CD4-positive, alpha-beta T cell treated with Interleukin-12 subunit alpha and Interleukin-12 subunit beta, for 1 hour (primary cell): ENCODE measurements at places on chromosomes 7 and 10.
A peak's percentile ranks its signal among the peaks of the same experiment; 100 is the strongest.

DNA sequence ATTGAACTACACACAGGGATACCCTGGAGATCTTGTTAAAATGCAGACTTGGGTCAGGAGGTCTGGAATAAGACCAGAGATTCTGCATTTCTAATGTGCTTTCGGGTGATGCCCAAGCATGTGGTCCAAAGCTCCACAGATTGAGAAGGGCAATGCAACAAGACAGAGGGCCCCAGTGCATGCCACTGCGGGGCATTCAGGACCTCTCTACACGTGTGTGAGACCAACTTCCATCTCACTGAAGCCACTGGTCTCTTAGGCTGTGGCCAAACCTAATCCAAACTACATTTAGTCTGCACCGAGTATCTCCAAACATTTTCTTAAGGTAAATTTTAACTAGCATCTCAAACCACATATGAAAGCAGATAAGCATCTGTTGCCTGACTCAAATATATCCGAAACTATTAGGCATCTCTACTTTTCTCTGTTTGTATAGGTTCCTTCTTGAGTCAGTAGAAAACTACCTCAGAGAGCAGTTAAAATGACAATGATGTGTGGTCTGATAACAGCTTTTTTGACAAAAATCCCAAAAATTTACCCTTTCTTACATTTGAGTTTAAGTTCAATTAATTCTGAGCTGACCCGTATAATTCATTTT, 107.5 kb downstream of the ELMO1 start:
- peak; percentile 33 for DNase-seq

DNA sequence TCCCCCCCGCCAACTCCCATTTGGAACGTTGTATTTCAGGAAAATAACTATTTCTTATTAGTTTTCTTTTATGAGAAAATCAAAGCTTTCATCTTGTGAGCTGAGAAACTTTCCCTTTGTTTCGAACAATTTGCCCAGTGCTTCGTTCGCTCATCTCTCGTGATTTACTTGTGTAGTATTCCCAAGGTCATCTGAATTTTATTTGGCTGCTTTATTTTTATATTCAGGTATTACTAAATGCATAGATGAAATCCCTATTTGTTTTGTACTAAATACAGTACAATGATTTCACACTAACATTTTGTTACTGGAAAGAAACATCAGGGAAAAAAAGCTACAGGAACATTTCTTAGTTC, 12.0 kb upstream of the EBLN1 start:
- peak; percentile 11 for DNase-seq

GRCh38 chr10:110212119-110213006, 5.0 kb downstream of the MXI1 start:
- peak; percentile 65 for DNase-seq

- DNase-seq, result no peak
These were observed 4.0 kb downstream of the CLRN3 start for GRCh38 chr10:127888521-127889312.

- peak; percentile 56 for DNase-seq
These were observed 9.7 kb downstream of the MDFIC start for GRCh38 chr7:114931656-114932011.

DNA sequence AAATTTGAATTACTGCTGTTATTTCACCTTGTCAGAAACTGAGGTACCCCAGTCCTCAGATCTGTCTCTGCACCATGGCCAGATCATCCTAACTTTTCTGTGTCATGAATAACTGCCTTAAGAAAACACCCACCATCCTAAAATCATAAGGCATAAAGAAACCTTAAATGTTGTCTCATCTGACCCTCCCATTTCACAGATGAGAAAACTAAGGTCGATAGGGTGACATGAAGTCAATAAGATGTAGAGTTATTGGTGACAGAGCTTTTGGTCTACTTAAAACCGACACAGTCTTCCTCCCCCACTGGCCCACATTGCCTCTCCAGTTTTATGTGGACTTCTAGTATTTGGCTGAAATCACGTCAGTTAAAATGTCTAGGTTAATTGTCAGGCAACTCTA, 101.5 kb upstream of the PDCD4 start:
- no peak for DNase-seq

DNA sequence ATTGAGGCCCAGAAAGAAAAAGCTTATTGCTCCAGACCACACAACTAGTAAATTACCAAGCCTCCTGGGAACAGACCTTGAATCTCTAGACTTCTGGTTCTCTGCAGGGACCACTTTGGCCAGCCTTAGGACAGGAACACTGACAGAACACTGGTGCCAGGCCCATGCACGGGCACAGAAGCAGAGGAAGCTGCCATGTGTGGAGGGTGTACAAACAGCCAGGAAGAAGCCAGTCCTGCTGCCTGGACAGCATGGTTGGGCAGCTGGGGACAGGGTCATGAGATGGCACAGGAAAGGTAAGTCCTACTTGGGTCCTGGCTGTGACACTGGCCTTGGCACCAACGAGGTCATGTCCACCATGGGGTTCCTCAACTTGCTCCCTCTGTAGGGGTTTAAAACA, 19.2 kb downstream of the MMRN2 start:
- no peak for DNase-seq

- no peak for DNase-seq
These were observed 60.6 kb upstream of the GAD2 start for GRCh38 chr10:26156019-26156418.

GRCh38 chr7:7944619-7945282, 23.8 kb upstream of the GLCCI1 start:
- peak; percentile 71 for DNase-seq

- DNase-seq, result no peak
These were observed 44.3 kb downstream of the POLR3A start for GRCh38 chr10:77984986-77985385.

GRCh38 chr10:97028126-97028831, 157.5 kb downstream of the SLIT1 start:
- no peak for DNase-seq

DNA sequence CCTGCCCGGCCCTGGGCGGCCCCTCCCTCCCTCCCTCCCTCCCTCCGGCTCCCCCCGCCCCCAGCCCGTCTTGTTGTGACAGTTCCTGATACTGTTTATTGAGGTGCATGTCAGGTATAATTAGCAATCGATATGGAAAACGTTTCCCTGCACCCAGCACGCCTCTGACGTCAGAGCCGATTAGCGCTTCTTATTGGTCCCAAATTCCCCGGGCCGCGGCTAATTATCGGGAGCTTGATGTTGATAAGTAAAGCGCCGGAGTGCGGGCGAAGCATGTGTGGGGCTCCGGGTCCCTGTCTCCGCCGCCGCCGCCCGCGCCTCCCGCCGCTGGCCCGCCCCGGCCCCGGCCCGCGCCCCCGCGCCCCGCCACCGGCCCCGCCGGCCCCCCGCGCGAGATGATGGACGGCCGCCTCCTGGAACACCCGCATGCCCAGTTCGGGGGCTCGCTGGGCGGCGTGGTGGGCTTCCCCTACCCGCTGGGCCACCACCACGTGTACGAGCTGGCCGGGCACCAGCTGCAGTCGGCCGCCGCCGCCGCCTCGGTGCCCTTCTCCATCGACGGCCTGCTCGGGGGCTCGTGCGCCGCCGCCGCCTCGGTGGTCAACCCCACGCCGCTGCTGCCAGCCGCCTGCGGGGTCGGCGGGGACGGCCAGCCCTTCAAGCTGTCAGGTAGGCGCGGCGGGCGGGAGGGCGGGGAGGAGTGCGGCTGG, at the start of gene UNCX:
UNCX (plus strand) TSS at position 250 of the 710 bp plus-strand sequence; CDS start at position 396, 146 bp downstream.
- DNase-seq, result no peak

DNA sequence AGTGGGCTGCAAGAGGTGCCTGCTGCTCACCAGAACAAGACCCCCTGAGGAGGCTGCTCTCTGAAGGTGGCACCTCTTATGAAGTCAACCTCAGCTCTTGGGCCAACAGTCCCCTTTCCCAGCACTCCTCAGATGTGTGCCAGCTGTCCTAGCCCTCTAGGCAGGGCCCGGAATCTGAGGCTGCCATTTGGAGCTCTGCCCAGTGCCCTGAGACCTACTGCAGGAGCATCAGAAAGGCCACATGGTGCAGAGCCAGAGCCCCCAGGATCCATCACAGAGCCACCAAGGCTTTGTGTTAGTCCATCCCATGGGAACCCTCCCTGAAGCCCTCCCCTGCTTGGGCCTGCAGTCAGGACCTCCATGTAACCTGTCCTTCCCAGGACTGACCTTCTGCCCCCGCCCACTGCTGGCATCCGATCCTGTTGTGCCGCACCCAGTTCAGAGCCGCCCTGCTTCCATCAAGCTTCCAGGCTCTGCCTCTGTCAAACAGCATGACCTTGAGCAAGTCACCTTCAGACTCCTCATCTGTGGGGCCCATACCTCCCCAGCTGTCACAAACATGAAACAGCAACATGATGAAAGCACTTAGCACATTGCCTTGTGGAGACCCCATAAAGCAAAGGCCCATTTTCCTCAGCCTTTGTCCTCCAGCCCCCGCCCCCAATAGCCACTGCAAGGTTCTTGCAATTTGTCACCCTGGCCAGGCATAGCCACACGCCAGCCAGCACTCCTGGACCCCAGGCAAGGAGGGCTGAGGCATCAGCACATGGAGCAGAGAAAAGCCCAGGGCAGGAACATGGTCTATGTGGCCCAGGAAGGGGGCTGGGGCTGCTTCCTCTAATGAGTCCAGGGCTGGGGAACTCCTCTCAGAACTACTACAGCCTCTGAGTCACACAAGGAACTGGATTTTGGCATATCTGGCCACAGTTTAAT, 51.7 kb downstream of the GRID1 start:
- DNase-seq, result no peak

DNA sequence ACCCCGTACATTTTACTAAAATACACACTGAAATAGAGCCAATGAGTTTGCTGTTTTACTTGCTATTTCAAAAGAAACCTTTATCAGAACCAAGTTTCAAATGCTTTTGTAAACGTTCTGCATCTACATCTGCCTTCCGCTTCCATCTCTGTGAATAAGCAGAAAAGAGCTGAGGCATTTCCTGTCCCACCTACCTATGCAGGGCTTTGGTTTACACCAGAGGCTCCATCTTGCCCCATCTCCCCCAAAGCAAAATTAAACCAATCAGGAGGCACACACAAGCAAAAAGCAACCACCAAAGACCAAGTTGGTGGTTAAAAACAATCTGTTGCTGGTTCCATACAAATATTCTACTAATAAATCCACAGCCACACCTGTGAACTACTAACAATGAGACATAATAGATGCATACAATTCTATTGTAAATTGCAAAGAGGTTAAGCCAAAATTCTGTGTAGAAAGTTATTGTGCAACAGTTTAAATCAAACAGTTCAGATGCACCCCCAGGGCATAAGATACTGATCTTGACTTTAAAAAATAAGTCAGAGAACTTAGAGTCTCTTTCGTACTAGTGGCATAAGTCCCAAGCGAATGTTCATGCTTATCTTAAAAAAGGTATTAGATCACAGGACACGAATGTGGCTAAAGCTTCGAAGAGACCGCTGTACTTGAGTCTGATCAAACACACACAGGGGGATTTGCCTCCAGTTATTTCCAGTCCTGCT, 83.9 kb downstream of the FGFR2 start:
- DNase-seq, result no peak

GRCh38 chr7:38171623-38172391, 6.2 kb upstream of the STARD3NL start:
- DNase-seq, result no peak

DNA sequence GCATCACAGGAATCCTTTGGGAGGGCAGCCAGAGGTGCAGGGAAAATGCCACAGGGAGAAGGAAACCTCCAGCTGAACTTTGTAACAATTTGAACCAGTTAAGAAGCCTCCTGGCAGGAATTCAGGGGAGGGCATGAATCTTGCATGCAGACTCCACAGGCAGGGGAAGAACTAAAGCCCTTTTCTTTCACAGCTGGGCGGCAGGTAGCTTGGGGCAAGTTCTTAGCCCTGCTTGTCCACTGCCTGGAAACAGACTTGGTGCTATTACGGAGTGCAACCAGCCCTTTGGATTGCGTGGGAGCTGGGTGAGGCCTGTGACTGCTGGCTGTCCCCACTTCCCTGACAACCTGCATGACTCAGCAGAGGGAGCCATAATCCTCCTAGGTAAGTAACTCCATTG, 51.7 kb upstream of the ADAM12 start:
- no peak for DNase-seq

GRCh38 chr7:36613031-36613614, 111.2 kb downstream of the AOAH start:
- no peak for DNase-seq

DNA sequence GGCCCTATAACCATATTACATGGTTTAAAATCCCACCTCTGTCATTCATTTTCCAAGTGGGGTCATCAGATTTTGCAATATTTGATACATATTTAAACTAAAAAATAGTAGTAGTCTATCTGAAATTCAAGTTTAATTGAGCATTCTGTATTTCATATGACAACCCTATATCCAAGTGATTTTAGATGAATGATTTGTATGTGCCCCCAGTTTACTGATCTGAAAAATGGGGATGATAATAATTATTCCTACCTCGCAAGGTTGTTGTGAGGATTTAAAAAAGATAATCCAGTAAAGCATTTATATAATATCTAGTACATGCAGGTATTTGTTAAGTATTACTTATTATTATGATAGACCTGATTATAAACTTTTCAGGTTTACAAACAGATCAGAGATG, 84.6 kb downstream of the ARHGAP21 start:
- no peak for DNase-seq

GRCh38 chr10:93968540-93968945, 25.2 kb upstream of the PLCE1 start:
- no peak for DNase-seq

DNA sequence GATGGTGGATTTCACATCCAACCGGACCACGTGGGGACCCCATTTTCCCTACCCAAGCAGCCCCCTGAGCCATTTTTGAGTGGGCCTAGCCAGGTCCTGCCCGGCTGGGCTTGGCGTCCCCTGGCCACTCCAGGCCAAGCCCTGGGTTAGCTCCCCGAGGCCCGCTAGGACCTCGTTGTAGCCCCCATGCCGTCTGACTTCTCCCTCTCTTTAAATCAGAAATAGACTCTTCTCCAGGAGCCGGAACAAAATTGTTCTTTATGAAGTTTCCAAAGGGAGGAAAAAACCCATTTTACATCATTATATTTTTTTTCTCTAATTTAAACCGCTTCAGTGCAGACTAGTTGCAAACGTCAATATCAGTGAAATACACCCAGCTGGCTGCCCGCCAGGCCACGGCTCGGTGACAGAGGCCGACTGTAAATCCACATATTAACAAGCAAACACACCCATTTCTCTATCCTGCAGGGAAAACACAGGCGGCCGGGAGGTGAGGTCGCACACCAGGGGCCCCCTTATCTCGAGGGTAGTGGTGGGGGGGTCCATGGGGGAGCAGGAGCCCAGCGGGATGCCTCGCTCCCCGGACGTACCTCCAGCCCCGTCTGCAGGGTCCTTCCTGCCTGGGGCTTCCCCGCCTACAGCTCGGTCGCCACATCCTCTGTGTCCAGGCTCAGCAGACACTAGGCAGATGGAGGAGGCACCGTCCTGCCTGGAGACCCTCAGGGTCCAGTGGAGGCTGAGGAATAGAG, 72.7 kb downstream of the ELFN1 start:
- peak; percentile 37 for DNase-seq

- no peak for DNase-seq
These were observed 47.6 kb upstream of the TMEM72 start for GRCh38 chr10:44863344-44864047.

GRCh38 chr10:1363446-1364121, 307.4 kb downstream of the WDR37 start:
- no peak for DNase-seq

GRCh38 chr7:37320848-37321468, 127.7 kb downstream of the ELMO1 start:
- no peak for DNase-seq
